ENCODE measurements at places on chromosomes 2 and 18. TPM values are rescaled to one million over a fixed set of nuclear protein-coding genes. Genes with fewer than 3 reads are reported as not detected.

Gene RAD51AP2
- total RNA-seq, result 0.18 TPM

DNA sequence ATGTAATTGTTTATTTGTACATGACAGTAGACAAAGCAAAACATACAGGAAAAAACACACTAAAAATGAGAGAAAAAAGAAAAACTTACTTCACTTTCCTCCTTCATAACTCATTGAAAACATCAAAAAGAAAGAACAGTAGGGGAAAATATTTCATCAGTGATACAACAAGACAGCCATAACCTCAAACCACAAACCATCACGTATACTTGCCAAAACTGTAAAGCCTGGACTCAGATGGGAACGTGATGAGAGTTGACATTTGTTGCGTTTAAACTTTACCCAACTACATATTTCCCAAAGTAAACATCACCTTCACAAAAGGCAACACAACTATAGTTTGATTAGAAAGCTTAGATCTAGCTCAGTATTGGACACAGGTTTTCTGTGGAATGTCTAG is 278.2 kb upstream of the COL3A1 start:
- no peak overlapping the region for H3K27ac ChIP-seq
- H3K4me1 ChIP-seq, result no peaks in the 10 kb centered on the region
- H3K27me3 ChIP-seq, result no peaks in the 10 kb centered on the region
- H3K4me3 ChIP-seq, result no peak overlapping the region
- H3K36me3 ChIP-seq, result no peaks in the 10 kb centered on the region

DNA sequence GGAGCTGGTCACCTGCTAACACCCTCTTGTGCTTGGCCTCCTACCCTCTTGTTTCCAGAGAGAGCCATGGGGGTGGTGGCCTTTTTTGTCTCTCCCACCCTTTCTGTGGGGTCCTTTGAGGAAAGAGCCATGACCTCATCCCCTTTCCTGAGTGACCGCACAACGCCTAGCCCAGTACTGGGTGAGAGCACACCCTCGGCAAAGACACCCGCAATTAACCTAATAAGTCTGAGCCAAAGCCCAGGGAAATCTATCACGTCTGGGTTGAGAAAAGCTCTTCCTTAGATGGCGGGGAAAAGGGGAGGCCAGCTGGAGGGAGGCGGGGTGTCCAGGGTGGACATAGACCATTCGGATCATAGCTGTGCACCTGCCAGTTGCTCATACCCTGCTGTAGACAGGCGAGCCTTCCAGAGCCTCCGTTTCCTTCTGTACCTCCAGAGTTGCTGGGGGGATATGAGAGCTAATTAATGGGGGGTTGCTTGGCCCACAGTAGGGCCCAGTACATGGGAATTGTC is 93.7 kb upstream of the MCFD2 start:
- H3K27ac ChIP-seq, result no peak overlapping the region
- peaks cover 26% of the 10 kb centered on the region for H3K4me1 ChIP-seq
- H3K27me3 ChIP-seq, result no peaks in the 10 kb centered on the region

GRCh38 chr2:239762106-239762505 is 263.0 kb downstream of the NDUFA10 start:
- no peaks in the 10 kb centered on the region for H3K27me3 ChIP-seq
- peaks cover 3% of the 10 kb centered on the region for H3K4me1 ChIP-seq
- H3K36me3 ChIP-seq, result no peaks in the 10 kb centered on the region
- H3K27ac ChIP-seq, result no peak overlapping the region
- no peak overlapping the region for H3K4me3 ChIP-seq

GRCh38 chr2:240785424-240786335 is 34.3 kb downstream of the KIF1A start:
- DNase-seq, result peak; percentile 29
- H3K36me3 ChIP-seq, result no peaks in the 10 kb centered on the region
- H3K27ac ChIP-seq, result no peak overlapping the region
- H3K27me3 ChIP-seq, result no peaks in the 10 kb centered on the region

DNA sequence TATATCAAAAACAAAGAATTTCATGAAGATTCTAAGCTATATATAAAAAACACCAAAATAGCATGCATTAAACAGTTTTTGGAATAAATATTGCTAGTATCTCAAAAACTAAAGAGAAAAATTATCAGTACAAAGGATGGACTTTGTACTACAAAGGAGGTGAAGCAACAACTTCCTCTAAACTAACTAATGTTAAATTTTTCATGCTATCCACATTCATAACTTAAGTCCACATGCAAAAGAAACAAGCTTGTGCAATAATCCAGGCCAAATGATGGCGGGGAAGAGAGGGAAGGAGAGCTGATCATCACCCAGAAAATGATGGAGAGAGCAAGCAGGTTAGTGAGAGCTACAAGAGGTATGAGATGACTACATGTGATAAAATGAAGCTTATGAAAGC is 70.1 kb downstream of the KIDINS220 start:
- no peaks in the 10 kb centered on the region for H3K27me3 ChIP-seq
- no peak overlapping the region for H3K4me3 ChIP-seq
- DNase-seq, result no peak
- no peak overlapping the region for H3K27ac ChIP-seq
- H3K36me3 ChIP-seq, result no peaks in the 10 kb centered on the region
- no peaks in the 10 kb centered on the region for H3K4me1 ChIP-seq

DNA sequence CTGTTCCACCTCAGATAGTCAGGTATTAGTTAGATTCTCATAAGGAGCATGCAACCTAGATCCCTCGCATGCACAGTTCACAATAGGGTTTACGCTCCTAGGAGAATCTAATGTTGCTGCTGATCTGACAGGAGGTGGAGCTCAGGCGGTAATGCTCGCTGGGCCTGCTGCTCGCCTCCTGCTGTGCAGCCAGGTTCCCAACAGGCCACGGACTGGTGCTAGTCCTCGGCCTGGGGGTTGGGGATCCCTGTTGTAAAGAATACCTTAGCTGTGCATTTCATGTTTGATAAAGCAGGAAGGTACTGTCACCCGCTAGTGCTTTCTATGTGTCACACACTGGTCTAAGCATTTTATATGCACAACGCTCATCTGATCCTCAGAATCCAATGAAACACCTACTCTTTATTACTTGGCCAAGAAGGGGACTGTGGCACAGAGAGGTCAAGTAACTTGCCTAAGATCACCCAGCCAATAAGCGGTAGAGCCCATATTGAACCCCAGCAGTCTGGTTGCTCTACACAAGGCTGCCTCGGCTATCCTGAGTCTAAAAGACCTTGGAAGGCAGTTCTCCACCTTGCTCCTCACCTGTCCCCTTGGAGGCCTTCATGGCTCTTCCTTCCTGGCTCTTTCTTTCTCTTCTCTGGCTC is 35.8 kb downstream of the SLC4A3 start:
- H3K27ac ChIP-seq, result no peak overlapping the region
- no peak overlapping the region for H3K4me3 ChIP-seq
- no peaks in the 10 kb centered on the region for H3K36me3 ChIP-seq
- H3K4me1 ChIP-seq, result no peaks in the 10 kb centered on the region

GRCh38 chr2:189552991-189553404 is 27.6 kb downstream of the SLC40A1 start:
- no peak overlapping the region for H3K27ac ChIP-seq
- no peaks in the 10 kb centered on the region for H3K27me3 ChIP-seq
- DNase-seq, result no peak
- H3K4me3 ChIP-seq, result no peak overlapping the region
- H3K36me3 ChIP-seq, result no peaks in the 10 kb centered on the region
